ENCODE measurements at places on chromosomes 5 and 9. TPM values are rescaled to one million over a fixed set of nuclear protein-coding genes. Genes with fewer than 3 reads are reported as not detected.

Gene XRCC4
- total RNA-seq, result 9.9 TPM

Gene ERP44
- total RNA-seq, result 24.0 TPM

Gene SLC27A6
- total RNA-seq, result not detected

Gene PCDH1
- total RNA-seq, result 18.9 TPM

Gene MZB1
- total RNA-seq, result 2.1 TPM

Gene SLC9A3
- 1.5 TPM for total RNA-seq

Gene VCAN
- 217 TPM for total RNA-seq

Gene FXN
- 1.8 TPM for total RNA-seq

Gene PCDHB10
- 4.7 TPM for total RNA-seq

Gene GKAP1
- 16.1 TPM for total RNA-seq

All from subcutaneous adipose tissue (tissue), 4 donors.